Stimulated activated CD8-positive, alpha-beta memory T cell treated with anti-CD3 and anti-CD28 coated beads, Interleukin-4, amount 100 ng/mL, for 1 hour (primary cell): ENCODE measurements at places on chromosomes 1 and 21.
A peak's percentile ranks its signal among the peaks of the same experiment; 100 is the strongest.

DNA sequence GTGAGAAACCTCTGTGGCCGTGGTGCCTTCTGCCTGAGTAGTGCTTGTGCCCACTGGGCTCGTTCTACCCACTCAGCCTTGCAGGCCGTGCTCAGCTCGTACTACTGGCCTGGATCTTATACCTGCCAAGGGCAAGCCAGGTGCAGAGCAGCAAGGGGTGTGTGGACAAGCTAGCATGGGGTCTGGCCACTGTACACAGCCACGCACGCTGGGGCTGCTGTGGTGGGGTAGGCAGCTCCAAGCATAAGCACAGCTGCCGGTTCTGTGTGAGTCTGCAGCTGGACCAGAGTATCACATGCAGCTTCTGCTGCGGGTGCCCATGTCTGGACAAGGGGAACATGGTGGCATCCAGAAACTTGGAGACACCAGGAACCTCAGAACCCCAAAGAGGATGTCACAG is 16.4 kb downstream of the FAM20B start:
- no peak for DNase-seq

- DNase-seq: peak; percentile 46
Measured at GRCh38 chr1:204453141-204453772, 41.3 kb downstream of the PIK3C2B start.

DNA sequence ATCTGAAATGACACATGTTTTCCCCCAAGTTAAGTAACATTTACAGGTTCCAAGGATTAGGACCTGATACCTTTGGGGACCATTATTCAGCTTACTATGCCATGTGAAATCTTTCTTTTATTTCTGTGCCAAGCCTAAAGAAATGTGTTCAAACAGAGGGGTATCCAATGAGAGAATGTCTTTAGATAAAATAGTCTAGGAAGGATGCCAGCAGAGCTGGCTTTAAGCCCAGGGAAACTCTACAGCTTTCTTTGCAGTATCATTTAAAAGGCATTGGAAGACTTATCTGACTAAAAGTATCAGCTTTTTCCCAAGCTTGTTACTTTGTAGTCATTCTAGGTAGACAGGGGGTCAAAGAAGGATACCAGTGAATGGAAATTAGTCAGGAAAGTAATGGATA is 860.4 kb downstream of the PLA2G4A start:
- no peak for DNase-seq

GRCh38 chr1:41872074-41872473 is 46.6 kb downstream of the HIVEP3 start:
- DNase-seq: no peak

- DNase-seq: no peak
Measured at GRCh38 chr21:45853703-45854342, 127.7 kb upstream of the COL6A1 start.

DNA sequence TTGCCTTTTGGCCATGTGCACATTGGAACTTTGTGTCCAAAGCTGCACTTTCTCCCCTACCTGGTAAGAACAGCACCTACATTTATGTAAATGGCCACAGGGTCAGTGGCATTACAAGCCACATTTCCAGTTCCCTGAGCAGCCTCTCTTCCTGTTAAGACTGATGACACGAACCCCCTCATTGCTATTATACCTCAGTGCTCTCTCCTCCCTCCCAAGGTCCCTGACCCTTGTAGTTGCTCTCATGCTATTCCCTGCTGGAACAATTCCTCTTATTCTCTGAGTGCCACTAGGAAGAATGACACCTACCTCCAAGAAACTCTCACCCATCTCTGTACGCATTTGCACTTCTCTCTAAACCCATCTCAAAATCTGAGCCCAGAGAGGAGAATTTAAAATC is 14.9 kb upstream of the VAV3 start:
- DNase-seq: no peak

DNA sequence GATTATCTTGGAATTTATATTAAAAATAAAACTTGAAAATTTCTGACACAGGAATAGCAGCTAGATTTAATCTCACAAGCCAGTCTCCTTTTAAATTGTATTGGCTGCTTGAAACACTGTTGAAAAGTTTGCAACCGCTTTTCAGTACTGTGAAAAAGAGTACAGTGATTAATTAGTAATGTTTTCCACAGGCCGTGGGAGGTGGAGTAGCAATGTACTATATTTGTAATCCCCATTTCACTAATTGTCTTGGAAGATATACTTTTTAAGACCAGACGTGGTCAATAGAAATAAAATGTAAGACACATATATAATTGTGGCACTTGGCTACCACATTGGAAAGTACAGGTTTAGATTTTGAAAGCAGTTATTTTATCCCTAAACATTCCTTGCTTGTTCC is 40.8 kb upstream of the MYOCOS start:
- no peak for DNase-seq

DNA sequence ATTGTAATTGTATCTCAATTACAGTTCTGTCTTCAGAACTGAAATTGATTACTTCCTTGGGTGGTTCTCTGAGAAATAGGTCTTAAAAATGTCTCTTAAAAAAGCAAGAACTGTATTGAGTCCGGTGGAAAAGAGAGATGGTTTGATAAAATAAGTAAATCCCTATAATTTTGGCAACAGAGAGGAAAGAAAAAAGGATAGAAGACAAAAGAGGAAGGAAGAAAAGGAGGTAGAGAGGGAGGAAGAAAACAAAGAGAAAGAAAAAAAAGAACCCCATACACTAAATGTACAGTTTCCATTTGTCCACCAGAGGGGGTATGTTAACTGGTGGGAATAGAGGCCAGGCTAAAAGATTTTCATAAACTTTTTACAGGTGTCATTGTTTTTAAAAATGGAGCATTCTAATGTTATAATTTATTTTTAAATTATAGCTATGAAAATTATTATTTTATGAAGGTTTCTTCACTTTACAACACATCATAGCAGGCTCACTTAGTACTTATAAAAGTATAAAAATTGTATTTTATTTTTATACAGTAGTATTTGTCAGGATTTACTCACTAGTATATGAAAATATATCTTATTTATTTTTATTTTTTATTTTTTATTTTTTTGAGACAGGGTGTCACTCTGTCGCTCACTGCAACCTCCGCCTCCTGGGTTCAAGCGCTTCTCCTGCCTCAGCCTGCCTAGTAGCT is 2.1 kb upstream of the UBE2T start:
- no peak for DNase-seq
